ENCODE measurements at places on chromosomes 16 and 17.

GRCh38 chr17:43570518-43570928, 24.4 kb upstream of the ETV4 start:
- no peak for DNase-seq

- DNase-seq: no peak
Measured at GRCh38 chr17:9324864-9325263, 250.8 kb downstream of the STX8 start.

DNA sequence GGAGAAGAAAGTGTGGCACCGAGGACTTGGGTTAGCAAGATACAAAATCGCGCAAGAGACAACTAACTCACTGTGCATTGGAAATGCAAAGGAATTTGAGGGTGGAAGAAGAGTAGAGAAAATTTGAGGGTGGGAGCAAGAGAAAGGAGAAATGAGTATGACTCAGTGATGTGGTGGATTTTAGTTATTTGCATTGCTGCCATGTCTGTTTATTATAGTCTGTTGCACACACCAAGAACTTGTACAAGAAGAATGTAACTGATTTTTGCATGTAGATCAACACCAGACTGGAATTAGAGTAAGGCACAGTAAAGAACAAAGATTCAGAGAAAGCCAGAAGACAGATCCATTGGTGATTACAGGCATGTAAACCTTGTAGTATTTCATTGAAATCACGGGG, 71.6 kb upstream of the SMIM36 start:
- no peak for DNase-seq

GRCh38 chr16:888901-889570, 81.7 kb downstream of the LMF1 start:
- DNase-seq: no peak

DNA sequence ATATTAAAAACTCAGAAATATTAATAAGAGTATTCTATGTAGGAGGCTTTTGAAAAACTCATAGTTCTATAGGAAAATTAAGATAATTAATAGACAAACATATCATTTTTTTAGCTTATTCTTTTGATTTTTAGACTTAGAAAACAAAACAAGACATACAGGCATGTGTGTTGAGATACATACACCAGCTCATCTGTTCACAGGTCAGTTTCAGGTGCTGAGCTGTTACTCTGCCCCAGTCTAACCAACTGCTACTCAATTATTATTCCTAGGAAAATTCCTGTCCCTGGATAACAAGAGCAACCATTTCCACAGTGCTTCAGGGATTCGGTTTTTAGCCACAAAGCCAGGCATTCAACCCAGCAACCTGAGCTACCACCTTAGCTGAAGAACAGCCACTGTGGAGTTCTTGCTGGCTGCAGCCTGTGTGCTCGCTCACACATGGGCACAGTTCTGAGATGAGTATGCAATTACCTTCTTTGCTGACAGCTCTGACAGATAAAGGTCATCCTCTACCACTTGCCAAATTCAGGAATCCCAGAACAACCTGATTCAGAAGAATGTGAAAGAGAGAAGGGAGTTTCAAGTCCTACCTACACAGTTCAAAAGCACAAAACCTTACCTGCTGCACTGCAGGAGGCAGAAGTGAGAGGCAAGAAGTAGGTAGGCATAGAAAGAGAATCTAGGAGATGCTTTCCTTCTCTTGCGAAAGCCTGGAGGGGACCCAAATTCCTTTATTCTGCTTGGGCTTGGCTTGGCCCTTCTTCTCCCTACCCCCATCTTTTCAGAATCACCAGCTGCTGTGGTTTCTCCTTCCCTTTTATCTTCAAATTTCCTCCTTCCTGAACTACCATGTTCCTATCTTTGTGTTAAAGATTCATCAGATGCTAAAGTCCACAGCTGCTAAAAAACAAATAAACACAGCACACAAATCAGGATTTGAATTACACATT, 62.7 kb downstream of the TEX2 start:
- no peak for DNase-seq

- no peak for DNase-seq
Measured at GRCh38 chr17:40458851-40459482, 15.7 kb downstream of the IGFBP4 start.

- DNase-seq: no peak
Measured at GRCh38 chr17:45020354-45021138, 30.9 kb downstream of the DCAKD start.

- DNase-seq: no peak
Measured at GRCh38 chr16:24499193-24499814, 40.1 kb upstream of the RBBP6 start.

DNA sequence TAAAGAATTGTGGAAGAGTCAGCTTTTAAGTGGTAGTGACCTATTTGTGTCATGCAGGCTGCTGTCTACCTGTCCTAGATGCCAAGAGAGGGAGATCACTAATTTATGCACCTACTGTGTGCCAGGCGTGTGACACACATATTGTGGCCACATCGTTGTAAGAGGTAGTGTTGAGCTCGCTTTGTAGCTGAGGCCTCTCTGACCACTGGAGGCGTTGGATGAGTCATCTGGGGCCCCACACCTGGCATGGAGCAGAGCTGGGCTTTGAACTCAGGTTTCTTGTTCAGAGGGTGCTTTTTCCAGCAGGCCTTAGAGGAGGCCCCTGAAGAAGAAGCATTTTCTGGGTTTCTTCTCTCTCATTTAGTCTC, 52.3 kb upstream of the LGALS9 start:
- no peak for DNase-seq

DNA sequence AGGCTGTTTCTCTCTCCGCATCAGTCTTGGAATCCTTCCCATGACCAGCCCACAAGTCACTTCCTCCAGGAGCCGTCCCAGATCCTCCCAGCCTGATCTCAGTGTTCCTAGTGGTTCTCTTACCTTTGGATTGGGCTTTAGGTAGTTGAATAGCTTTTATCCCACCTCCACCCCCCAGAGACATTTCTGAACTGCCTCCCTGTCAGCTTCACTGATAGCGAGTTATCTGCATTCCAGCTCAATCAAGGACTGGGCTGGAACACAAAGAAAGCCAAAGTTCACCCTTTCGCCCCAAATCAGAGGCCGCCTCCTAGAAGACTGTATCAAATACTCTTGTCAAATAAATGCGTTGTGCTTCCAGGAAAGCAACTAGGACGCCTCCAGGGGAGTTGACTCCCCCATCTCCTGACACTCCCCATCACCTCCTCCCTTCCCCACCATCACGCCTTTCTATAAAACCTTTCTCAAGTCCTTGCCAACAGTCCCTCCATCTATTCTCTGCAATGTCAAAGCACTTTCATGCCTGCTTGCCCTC, 72.7 kb downstream of the TMEM132E start:
- no peak for DNase-seq

DNA sequence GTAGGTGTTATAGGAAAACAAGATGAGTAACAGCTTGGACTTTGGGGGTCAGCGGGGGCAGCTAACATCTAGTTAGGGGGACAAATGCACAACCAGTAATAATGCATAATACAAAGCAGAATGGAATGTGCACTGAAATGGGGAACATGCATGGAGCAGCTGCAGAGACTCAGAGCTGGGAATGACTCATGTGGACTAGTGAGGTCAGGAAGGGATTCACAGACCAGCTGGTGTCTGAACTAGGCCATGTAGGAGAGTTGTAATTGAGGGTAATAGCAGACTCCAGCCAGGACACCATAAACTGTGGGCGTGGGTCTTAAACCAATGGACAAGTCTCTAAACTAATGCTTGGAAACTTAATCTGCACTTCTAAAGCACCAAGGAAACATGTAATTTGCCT, 176.8 kb upstream of the ASIC2 start:
- no peak for DNase-seq

DNA sequence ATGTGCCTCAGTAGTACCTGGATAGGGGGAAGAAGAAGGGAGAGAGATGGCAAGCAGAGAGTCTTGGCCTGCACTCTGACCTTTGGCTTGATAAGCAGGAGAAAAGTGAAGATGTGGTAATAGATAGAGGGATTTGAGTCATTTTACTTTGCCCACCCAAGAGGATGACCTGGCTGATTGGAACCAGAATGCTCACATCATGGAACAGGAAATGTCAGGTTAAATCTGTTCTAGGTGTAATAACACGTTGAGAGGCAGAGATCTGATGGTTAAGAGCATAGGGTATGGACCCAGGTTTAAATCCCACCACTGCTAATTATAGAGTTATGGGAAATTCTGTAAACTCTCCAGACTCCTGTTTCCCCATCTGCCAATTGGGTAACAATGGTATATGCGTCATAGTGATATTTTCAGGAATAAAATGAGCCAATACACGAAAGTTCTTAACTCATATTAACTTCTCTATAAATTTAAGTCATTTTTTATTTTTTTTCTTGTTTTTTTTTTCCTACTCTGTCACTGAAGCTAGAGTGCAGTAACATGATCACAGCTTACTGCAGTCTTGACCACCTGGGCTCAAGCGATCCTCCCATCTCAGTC, 8.1 kb upstream of the CCL18 start:
- no peak for DNase-seq

- DNase-seq: no peak
Measured at GRCh38 chr16:67291461-67291860, 12.1 kb downstream of the PLEKHG4 start.

- no peak for DNase-seq
Measured at GRCh38 chr16:66390346-66391108, 24.0 kb downstream of the CDH5 start.

DNA sequence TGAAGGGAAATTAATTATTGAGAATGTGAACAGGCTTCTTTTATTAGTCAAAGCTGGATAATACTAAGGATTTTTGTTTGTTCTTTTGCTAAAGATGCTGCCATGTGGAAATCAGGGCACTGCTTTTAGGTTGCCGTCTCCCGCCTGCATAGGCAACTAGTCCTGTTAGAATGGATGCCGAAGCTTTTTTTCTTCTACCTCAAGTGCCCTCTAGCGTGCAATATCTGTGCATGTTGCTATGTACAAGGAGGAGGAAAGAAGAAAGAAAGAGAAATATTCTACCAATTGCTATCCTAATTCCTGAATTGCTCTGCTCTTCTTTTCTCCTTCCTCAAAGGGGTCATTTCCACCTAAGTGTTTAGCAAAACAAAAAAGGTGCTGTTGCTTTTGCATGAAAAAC, 5.2 kb upstream of the CDH8 start:
- no peak for DNase-seq

DNA sequence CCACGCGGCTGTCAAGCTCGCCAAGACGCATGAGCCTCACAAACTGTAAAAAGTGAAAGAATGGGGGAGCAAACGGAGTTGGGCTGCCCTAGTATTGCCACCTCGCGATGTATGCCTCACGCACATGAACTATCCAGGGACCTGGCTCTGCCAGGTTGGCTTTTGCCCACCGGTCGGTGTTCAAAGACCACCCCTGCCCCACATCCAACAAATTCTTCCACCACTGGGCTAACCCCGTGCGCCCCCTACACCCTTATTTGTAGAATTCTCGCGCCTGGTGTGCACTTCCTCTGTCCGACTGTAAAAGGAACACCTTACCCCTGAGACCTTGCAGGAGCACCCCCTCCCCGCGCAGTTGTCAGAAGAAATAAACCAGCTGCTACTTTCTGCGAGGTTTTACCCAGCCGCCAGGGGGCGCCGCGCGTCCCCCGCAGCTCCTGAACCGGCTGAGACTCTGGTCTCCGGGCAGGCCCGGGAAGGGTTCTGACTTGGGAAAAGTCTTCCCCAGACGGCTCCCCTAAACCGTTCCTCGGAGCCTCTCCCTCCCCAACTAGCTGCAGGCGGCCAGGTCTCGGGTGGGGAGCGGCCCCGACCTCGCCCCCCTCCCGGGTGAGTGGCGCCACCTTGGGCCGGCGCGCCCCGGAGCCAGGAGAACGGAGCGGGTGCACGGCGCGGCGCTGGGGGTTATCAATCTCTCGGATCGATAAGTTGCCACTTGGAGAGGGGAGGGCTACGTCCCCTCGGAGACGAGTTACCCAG, 1.7 kb upstream of the ZNF423 start:
- peak; percentile 20 for DNase-seq

DNA sequence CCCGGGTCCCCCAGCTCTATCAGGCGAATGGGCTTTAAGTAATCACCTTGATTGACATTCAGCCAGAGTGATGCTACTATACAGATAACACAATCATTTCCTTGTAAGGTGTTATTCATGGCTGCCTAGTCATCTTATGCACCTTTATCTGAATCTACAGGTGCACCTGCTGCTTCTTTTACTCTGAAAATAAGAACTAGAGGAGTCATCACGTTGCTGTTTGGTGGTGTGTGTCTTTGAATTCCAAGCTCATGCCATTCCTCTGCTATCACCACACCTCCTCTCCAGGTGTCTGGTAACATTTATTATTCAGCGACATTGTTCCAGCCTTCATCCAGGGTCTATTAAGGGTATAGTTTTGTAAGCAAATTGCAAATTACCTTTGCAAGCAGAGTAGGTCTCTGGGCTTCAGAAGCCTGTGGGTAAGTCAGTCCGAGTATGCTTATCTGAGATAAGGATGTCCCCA, 51.9 kb downstream of the NOS2 start:
- no peak for DNase-seq

GRCh38 chr16:72124148-72124547, 30.5 kb downstream of the DHX38 start:
- no peak for DNase-seq
